Hematopoietic multipotent progenitor cell treated with erythropoietin and hydrocortisone succinate and interleukin-3 and kit ligand, for 15 days (in vitro differentiated cells): ENCODE measurements at places on chromosomes 5 and 9.
A peak's percentile ranks its signal among the peaks of the same experiment; 100 is the strongest.

DNA sequence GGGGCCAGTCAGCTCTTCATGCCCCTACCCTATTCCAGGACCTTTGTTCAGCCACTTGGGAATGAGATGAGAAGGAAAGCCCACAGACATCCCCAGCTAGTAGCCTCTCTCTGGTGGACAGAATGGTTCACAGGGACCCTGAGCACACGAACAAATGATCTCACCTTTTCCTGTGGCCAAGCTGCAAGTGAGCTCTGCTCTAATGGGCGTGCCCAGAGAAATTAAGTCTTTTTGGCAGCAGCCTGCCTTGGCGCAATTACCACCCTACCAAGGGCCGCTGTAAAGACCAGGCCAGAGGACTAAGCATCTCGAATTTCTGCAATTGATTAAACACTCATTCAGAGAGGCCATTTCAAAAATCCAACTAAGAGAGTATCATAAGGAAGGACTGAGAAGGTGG lies 56.0 kb downstream of the WHRN start:
- DNase-seq = no peak

- DNase-seq = peak; percentile 78
These were observed 204.3 kb downstream of the PIK3R1 start for GRCh38 chr5:68419637-68420452.

DNA sequence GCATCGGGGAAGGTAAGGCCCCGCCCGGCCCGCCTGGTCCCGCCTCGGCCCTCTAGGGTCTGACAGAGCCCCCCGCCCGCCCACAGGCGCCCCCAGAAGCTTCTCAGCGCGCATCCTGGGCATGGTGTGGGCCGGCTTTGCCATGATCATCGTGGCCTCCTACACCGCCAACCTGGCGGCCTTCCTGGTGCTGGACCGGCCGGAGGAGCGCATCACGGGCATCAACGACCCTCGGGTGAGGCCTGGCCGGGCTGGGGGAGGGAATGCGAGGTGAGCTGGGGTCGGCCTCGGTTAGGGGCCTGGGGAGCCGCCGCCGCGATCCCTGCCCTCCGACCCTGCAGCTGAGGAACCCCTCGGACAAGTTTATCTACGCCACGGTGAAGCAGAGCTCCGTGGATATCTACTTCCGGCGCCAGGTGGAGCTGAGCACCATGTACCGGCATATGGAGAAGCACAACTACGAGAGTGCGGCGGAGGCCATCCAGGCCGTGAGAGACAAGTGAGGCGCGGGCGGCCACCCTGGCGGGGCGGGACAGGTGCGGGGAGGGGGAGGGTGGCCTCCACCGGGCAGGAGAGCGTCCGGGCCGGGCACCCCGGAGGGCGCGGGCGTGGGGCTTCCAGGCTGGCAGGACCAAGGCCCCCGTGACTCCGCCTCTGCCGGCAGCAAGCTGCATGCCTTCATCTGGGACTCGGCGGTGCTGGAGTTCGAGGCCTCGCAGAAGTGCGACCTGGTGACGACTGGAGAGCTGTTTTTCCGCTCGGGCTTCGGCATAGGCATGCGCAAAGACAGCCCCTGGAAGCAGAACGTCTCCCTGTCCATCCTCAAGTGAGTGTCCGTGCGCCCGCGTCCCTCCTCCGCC lies 7.1 kb downstream of the LRRC26 start:
- DNase-seq = no peak

GRCh38 chr5:123425431-123425830 lies 2.2 kb upstream of the CEP120 start:
- no peak for DNase-seq

DNA sequence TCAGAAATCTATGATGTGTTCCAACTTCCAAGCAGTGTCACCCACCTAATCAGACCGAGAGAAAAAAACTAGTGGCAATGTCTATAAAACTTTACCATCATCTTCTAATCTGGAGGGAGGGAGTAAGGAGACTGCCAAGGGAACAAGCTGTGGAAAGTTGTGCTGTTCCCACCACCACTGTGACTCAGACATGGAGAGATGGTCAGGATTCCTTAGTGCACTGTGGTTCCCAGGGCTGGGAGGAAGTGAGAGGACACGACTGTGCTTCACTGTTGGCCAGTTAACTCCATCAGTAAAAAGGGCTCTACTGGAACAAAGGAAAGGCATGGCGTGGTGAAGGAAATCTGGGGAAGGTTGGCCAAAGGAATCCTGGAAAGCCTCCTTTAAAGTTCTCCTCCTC lies 18.8 kb downstream of the TICAM2 start:
- DNase-seq = no peak

GRCh38 chr9:1100945-1101344 lies 50.8 kb downstream of the DMRT2 start:
- DNase-seq = no peak

- no peak for DNase-seq
These were observed 181.0 kb upstream of the MAST4 start for GRCh38 chr5:66415208-66415607.

- DNase-seq = no peak
These were observed 145.0 kb upstream of the TNC start for GRCh38 chr9:115262952-115263351.

- DNase-seq = no peak
These were observed 11.0 kb downstream of the IGFBPL1 start for GRCh38 chr9:38413283-38413682.

DNA sequence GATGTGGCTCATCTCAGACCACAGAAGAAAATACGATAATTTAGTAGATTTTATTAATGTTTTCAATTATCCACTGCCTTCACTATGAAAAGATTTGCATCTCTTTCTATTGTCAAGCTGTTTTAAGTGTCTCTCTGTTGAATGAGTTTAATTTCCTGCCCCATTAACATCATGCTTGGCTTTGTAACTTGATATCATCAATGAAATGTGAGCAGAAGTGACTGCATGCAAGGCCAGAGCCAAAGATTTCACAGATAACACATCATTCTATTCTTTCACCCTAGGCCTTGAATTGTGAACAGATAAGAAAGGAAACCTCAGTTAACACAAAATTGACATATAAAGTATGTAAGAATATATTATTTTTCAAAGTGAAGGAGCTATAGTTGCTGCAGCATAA lies 986.4 kb upstream of the CDH18 start:
- no peak for DNase-seq

DNA sequence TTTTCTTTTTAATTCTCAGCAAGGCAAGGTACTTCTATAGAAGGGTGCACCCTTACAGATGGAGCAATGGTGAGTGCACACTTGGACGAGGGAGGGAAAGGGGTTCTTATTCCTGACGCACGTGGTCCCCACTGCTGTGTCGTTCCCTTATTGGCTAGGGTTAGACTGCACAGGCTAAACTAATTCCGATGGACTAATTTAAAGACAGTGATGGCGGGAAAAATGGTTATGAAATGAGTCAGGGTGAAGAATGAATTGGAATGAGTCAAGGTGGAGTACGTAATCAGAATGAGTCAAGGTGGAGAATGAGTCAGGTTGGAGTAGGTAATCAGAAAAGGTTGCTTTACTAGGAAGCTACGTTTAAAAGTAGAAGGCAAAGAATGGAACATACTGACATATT lies 2.1 kb upstream of the HMGCS1 start:
- no peak for DNase-seq

DNA sequence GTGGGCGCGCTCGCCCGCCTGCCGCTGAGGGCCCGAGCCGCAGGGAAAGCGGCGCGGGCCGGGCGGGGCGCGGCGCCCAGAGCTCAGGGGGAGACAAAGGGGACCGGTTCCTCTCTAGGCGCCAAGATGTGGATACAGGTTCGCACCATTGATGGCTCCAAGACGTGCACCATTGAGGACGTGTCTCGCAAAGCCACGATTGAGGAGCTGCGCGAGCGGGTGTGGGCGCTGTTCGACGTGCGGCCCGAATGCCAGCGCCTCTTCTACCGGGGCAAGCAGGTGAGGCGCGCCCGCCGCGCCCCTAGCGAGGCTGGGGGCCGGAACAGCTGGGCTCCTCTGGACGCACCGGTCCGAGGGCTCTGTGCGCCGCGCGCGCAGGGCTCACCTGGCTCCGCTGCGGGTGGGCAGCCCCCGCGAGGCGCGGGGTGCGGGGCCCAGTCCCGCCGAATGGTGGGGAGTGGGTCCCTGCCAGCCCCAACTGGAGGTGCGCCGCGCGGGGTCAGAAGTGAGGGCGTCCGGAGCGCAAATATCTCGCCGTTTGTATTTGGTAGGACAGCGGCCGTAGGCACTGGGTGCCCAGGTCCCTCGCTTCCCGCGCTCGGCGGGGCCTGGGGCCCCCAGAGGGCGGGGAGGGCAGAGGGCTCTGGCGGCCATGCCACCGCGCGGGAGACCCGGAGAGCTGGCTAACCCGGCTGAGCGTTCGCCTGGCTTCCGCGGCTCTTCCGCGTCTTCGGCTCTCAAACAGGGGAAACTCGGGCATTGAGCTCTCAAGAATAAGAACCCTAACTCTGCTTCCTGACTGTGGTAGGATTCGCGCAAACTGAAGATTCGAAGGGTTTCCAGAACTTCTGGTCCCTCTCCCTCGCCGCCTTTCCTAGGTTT lies 607 bp downstream of the UHRF2 start:
- peak; percentile 26 for DNase-seq

GRCh38 chr9:137975936-137976565 lies 98.5 kb downstream of the CACNA1B start:
- no peak for DNase-seq

DNA sequence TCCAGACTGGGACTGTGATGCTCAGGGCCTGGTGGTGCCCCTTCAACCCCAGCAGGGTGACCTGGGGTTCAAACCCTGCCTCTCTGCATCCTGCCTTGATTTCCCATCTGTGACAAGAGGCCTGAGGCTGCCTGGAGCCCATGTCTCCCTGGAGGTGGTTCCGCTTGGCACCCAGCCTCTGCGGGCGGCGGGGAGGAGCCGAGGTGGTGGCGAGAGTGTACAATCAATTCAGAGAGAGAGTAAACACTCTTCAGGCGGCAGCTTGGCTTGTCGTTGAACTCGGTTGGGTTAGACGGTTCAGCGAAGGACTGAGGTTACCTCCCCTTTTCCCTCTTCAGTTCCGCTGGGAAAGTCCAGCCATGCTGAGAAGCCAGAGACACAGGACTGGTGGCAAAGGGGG lies 39.3 kb downstream of the NTNG2 start:
- no peak for DNase-seq

- DNase-seq = no peak
These were observed 49.9 kb downstream of the FGF18 start for GRCh38 chr5:171469326-171469725.

DNA sequence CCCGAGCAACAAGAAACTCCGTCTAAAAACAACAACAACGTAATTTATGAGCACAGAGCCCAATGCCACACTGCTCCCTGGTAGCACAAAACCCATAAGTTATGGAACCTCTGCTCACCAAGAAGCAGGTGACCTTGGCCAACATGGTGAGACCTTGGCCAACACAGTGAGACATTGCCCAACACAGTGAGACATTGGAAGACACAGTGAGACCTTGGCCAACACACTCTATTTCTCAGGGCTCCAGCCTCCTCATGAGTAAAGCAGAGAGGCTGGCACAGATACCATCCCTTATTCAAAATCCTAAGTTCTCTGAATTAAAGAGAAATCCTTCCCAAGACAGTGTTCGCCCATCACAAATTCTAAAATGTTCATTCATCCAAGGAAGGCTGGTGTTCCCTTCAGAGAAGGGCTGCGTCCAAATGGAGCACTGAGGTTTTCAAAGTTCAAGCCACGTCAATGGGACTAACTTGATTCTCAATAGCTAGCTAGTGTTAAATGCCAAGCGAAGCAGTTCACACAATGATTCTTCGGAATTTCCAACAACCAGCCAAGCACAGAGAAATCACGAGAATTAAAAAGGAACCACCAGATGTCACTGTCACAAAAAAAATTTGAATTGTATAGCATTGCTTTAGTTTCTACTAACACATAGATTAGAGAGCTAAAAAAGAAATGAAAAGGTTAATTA lies 29.5 kb downstream of the TTC39B start:
- peak; percentile 7 for DNase-seq

GRCh38 chr5:88029011-88029410 lies 239.6 kb downstream of the TMEM161B start:
- no peak for DNase-seq

- DNase-seq = no peak
These were observed 85.1 kb downstream of the MED27 start for GRCh38 chr9:131994364-131995125.

DNA sequence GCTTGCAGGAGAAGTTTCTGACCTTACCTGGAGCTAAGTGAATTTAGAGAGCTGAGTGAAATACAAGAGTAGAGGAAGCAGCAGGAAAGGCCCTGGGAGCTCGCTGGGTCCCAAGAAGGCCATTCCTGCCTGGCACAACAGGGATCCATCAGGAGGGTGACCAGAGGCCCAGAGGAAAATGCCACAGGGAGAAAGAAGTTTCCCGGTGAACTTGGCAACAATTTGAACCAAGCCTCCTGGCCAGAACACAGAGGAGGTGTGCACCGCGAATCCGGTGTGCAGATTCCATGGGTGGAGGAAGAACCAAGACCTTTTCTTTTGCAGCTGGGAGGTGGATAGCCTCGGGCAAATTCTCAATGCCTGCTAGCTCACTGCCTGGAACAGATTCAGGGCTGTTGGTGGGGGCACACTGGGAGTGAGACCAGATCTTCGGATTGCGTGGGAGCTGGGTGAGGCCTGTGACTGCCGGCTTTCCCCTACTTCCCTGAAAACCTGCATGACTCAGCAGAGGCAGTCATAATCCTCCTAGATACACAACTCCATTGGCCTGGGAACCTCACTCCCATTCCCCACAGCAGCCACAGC lies 1850.9 kb upstream of the NUDT12 start:
- DNase-seq = no peak

DNA sequence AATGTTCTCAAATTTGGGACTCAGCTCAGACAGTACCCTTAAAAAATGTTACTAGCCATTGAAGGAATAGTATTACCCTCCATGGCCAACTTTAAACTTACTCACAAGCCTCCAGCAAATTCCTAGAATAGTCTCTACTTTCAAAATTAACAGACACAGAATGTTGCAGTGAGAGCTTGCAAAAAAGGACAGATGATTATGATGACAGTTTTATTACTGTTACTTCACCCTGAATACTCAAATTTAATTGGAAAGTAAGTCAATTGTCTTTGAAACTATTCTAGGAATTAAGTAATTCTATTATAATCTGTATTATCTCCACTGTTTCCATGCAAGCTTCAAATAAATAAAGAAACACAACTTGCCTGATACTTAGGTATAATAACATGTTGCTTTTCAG lies 288.3 kb downstream of the SLF1 start:
- no peak for DNase-seq

- DNase-seq = no peak
These were observed 1099.9 kb upstream of the DMAC1 start for GRCh38 chr9:8899511-8899910.

DNA sequence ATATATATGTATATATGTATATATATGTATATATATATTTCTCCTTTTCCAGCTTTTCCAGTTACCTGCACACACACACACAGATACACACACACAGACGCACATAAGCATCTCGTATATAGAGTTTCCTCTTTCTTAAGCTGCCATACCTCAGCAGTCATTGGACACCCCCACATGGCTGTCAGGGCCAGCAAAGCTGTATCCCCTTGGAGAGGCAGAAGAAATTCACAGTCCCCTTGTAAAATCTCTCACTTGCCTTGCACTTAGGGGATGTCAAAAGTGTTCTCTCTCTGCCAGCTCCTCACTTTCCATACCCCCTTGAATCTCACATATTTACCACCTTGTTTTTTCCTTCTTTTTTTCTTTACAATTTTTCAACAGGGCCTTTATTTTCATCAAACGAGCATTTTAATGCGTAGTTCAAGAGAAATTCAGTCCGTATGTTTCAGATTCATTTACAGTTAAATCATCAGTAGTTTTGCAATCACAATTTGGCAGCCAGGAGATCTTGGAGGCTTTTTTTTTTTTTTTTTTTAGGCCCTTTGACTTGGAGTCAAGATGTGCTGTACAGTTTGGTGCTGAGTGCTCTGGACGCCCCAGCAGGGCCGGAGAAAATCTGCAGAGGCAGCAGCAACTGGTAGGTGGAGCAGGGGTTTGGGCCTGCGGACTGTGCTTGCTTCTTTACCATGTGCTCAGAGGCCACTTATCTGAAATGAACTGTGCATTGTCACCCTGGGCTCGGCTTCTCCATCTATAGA lies 244.9 kb upstream of the KLF4 start:
- no peak for DNase-seq
